ENCODE measurements at places on chromosomes 3 and 15.

DNA sequence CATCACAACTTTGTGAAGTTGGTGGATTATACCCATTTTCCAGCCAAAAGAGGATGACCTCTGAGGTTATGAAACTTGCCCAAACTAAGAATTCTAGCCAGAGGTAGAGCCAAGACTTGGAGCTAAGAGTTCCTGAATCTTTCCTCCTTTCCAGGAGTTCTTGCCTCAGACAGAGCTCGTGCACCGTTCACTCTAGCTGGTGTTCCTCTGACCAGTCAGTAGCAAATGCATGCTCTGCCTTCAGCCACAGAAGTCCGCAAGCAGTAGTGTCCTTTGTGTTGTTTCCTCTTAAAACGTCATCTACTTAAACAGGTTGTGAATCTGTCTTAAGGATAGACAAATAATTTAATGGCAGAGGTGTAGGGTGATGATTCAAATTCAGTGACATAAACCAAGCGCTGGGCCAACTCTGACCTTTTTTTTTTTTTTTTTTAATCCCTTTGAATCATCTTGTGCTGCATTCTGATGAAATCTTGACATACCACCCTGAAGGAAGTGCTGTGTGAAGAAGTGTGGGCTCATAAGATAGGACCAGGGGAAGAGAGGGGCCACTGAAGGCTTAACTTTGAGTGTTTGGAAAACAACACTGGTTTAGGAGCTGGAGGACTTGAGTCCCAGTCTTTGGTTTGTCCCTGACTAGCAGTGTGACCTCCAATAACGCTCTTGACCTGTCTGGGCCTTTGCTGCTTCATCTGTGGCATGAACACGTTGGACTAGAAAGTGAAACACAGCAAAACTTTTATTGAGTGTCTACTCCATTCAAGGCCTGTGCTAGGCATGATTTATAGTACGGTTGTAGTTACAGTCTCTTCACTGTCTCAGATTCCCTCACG is 53.4 kb downstream of the ITPR1 start:
- DNase-seq = no peak

- DNase-seq = no peak
These were observed 1.7 kb upstream of the LYSMD2 start for GRCh38 chr15:51739061-51739712.

DNA sequence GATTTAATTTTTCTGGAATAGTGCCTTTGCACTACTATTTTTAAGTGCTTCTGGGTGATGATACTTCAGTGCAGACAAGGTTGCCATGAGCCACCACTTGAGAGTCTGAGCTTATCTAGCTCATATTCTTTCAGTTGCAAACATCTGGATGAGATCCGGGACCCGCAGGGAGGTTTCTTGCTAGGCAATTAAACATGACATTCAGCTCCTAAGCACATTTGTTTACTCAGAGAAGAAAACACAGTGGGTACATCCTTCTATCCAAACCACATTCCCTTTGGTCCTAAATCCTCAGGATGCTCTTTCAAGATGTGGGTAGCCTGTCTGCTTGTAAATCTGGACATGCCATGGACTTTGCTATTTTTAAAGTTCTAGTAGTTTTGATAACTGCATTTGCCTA is 12.0 kb downstream of the PLSCR1 start:
- DNase-seq = no peak

DNA sequence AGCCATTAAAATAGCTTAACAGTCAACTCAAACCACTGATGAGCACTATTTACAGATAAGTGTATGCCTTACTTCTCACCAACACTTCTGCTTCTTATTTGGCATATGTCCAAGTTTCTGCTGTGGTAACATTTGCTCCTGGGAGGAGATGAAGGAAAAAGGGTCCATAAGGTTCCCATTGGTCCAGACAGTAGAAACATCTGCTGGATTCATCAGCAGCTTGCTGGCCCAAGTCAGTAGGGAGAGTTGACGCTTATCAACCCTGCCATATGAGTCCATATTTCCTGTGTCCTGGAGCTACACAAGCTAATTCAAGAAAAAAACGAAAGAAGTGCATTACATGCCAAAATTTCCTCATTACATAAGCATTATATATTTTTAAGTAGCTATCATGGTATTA is 824.5 kb downstream of the CADM2 start:
- no peak for DNase-seq

DNA sequence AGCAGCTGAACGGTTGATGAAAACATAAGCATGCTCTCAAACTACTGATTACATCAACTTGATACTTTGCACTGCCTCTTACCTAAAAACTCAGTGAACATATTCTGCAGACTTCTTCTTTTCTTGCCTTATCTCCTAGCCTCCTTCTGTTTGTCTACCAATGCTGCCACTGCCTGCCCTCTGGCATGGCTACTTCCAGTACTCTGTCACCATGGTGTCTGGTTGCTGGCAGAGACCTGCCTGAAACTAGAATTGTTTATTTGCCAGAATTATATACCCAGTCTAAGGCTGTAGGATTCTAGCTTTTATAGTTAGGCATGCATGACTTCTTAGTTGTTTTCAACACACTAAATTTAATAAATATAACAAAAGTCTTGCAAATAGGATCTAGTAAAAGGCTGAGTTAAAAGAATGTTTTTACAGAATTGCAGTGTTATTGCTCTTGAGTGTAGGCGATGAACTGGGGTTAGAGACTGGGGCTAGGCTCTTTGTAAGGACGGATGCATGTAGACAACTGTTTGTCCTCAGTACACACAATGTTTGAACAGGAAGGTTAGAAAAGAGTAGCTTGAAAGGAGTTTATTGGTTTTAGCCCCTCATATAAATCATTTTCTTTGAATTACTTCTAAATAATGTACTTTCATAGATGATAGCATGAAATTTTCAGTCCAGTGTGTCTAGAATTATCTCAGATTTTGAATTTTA is 116.3 kb downstream of the KCNAB1 start:
- DNase-seq = no peak

GRCh38 chr15:28019594-28020309 is 79.4 kb downstream of the OCA2 start:
- no peak for DNase-seq

DNA sequence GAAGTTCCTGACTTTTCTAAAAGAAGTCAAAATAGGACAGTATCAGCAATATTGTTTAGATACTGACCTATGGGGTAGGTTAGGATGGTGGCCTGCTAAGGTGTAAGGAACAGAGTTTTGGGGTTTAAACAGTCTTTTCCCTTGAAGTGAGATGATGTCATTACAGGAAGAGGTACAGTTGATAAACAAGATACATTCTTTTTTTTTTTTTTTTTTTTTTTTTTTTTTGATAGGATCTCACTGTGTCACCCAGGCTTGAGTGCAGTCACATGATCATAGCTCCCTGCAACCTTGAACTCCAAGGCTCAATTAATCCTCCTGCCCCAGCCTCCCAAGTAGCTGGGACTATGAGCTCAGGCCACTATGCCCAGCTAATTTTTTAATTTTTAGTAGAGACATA is 33.3 kb downstream of the SLC25A36 start:
- DNase-seq = no peak

DNA sequence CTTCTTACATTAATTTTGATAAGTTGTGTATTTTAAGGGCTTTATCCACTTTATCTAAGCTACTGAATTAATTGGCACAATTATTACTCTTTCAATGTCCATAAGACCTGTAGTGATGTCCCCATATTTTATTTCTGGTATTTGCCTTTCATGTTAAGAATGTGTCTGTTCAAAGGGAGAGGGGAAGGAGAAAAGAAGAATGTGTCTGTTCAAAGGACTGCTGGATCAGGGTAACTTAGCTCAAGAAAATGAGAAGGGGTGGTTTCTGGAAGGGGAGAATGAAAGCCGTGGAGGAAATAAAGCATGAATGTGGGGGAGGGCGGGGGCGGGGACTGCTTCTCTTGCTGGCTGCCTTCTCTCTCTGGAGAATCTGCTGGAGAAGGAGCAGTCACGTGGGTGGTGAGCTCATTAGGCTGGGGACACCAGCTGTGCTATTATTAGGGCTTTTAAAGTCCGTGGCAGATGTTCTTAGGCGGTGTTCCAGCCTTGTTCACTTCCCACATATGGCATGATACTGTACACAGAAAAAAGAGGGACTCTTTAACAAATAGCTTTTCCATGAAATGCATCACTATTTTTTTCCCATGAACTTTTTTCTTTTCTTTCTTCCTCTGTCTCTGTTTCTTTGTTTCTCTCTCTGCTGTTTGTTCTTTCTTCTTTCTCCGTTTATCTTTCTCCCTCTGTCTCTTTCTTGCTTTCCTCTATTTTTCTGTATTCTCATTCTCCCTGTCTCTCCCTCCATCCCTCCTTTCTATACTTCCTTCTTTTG is 63.7 kb upstream of the ULK4 start:
- DNase-seq = peak; percentile 98

- DNase-seq = no peak
These were observed 318.5 kb upstream of the SLCO3A1 start for GRCh38 chr15:91534976-91535375.

Measured in fibroblast of mammary gland (primary cell).